Prostate gland (tissue), 2 donors: ENCODE measurements at places on chromosomes 16 and 17. TPM values are rescaled to one million over a fixed set of nuclear protein-coding genes. Genes with fewer than 3 reads are reported as not detected.

GRCh38 chr17:40151414-40151963 lies 11.2 kb downstream of the CASC3 start:
- no peak for DNase-seq

GRCh38 chr17:4597975-4598374 lies 13.6 kb downstream of the SMTNL2 start:
- DNase-seq, result no peak

EPN3 gene
- 108 TPM for total RNA-seq

ZP2 gene
- not detected for total RNA-seq

DNA sequence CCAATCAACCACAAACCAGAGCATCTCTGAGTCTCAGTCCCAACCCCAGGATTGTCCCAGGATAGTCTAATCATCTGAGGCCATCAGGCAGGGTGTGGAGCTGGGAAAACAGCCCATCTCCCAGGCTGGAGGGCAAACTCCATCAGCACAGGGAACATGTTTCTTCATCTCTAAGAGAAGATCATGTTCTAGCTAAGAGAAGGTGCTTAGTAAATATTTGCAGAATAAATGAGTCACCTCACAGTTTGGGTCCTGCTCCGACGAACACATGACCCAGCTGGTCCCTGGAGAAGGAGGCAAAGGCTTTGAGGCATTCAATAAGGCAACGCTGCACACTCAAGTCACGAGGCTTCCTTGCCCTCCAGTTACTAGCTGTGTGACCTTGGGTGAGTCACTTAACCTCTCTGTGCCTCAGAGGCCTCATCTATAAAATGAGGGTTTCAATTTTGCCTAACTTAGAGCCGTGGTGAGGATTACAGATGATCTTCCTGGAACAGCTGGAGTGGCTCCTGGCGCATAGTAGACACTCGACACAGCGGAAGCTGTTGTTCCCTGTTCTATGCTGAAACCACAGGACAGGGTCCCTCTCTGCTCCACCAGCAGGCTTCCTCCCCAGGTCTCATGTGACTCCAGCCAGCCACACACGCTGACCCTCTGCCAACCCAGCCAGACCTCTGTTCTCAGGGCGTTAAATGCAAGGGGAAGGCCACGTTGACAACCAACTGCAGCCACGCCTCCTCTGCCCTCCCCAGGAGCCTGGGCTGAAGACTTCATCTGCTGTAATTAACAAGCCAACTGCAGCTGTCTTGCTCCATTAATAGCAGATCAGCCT lies 10.3 kb upstream of the RPL38 start:
- peak; percentile 57 for DNase-seq

DNA sequence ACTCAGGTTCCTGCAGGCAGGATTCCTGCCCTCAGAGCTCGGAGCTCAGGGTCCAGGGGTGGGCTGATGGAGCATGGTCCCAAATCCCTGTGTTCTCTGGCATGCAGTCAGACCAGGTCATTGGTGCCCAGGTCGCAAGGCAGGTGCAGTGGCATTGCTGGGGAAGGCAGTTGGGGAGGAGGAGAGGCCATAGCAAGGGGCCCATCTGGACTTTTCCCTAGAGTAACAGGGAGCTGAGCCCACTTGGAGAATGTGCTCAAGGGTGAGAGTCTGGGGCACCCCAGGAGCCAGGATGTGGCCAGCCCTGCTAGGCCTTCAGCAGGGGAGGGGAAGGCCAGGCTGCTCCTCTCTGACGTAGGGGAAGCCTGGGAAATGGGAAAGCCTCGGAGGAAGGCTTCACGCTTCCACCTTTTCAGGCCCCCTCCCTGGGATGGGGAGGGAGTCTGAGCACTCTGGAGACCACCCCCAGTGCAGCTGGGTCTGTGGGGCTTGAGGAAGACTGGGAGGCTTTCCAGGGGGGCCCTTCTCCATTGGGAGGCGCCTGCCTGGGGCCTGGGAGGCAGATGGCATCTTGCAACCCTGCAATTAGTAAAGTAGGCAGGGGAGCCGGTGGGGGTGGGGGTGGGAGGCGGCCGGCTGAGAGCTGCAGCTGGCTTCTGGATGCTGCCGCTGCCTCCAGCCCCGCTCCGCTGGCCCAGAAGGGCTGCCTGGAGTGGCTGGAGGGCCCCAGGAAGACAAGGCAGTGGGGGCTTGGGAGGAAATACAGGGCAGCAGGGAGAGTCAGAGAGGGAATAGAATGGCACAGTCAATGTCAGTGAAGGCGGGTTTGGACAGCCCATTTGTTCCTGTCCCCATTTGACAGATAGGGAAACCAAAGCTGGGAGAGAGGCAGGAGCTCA lies 21.1 kb upstream of the DOK4 start:
- no peak for DNase-seq

GRCh38 chr16:74053826-74054225 lies 242.8 kb upstream of the PSMD7 start:
- DNase-seq, result no peak

- no peak for DNase-seq
Measured at GRCh38 chr16:74466872-74467271, 45.6 kb upstream of the CLEC18B start.

GRCh38 chr17:57211543-57211942 lies 44.8 kb upstream of the MSI2 start:
- DNase-seq, result no peak

DNA sequence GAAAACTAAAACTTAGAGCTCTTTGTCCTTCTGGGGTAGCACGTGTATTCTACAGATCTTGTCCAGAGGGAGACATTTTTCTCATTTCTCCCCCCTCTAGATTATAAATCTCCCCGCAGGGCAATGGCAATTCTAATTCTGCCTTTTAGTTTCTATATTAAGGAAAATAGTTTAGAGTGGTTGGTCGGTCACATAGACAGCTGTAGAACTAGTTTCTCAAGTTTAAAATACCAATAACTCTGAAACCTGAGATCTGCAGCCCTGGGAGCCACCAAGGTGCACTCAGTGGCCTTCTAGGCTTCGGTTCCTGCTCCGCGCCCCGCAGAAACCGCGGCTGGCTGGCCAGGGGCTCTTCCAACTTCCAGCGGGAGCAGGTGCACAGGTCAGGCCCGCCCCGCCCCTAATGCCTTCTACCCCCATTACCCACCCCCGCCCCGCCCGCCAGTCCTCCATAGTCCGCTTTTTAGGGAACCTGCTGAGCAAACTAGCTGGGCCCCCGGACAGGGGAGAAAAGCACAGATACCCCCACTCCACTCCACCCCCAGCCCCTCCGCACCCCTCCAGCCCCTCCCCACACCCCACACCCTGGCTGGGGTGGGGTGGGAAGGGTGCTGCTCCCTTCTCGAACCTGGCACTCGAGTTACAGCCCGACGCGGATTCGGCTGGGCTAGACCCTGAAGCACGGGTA lies 431 bp downstream of the SLFN11 start:
- DNase-seq, result peak; percentile 14

GRCh38 chr17:32552280-32552679 lies 65.5 kb downstream of the CDK5R1 start:
- DNase-seq, result no peak

PHLPP2 gene
- 5.0 TPM for total RNA-seq

MYO15B gene
- 214 TPM for total RNA-seq

C17orf67 gene
- 2.5 TPM for total RNA-seq

- DNase-seq, result no peak
Measured at GRCh38 chr17:77225265-77225664, 84.5 kb downstream of the SEC14L1 start.

PIPOX gene
- 3.1 TPM for total RNA-seq

- DNase-seq, result no peak
Measured at GRCh38 chr16:83002351-83003334, 375.9 kb downstream of the CDH13 start.

MYLK3 gene
- 1.5 TPM for total RNA-seq

GRCh38 chr17:74971842-74972106 lies 785 bp downstream of the HID1 start:
- no peak for DNase-seq

- DNase-seq, result no peak
Measured at GRCh38 chr17:41589301-41589700, 2.6 kb upstream of the KRT14 start.

- DNase-seq, result no peak
Measured at GRCh38 chr17:45408611-45409421, 23.9 kb downstream of the ARHGAP27 start.

HBA2 gene
- total RNA-seq, result 7.4 TPM

GRCh38 chr16:30351001-30351441 lies 4.1 kb downstream of the CD2BP2 start:
- DNase-seq, result no peak

CSH1 gene
- not detected for total RNA-seq

DNA sequence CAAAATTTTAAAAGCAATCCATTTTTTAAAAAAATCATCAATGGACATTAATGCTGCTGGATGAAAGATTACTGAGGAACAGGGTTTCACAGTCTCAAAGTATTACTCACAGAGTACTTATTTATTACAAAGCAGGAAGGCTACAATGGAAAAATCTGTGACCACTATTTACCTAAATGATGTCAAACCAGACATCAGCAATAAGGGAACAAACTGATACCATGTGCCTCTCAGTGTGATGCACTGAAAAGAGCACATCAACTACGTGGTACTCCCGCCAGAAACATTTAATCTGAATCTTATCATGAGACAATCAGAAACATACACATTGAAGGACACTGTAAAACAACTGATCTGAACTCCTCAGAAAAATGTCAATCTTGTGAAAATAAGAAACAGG lies 124.2 kb downstream of the PARN start:
- DNase-seq, result peak; percentile 28

KRTAP4-4 gene
- total RNA-seq, result not detected

CLTC gene
- total RNA-seq, result 206 TPM

COG1 gene
- total RNA-seq, result 52.5 TPM

ZFP3 gene
- 8.5 TPM for total RNA-seq

DNA sequence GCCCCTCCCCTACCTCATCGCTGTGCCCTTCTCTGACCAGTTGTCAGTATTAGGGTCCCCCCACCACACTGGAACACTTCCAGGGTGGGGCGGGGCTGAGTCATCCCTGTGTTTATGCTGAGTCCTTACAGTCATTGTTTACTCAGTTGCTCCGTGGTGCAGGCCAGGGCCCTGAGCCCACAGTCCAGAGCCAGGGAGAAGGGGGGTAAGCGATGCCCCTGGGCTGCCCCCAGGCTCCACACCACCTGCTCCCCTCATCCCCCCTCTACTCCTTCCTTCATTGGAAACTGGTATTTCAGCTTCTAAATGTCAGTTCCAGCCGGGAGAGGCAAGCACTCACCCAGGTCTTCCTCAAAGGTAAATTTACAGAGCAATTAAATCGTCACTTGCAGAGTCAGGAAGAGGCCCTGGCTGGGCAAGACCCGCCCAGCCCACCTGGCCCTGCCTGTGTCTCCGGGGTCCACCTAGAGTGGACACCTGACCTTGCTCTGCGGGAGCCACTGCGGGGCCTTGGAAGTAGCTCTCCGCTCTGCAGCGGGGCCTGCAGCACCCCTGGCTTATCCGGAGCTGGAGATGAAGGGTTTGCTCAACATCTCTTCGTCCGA lies 4.8 kb downstream of the ATP2A3 start:
- peak; percentile 41 for DNase-seq

MT1G gene
- total RNA-seq, result 745 TPM

DNA sequence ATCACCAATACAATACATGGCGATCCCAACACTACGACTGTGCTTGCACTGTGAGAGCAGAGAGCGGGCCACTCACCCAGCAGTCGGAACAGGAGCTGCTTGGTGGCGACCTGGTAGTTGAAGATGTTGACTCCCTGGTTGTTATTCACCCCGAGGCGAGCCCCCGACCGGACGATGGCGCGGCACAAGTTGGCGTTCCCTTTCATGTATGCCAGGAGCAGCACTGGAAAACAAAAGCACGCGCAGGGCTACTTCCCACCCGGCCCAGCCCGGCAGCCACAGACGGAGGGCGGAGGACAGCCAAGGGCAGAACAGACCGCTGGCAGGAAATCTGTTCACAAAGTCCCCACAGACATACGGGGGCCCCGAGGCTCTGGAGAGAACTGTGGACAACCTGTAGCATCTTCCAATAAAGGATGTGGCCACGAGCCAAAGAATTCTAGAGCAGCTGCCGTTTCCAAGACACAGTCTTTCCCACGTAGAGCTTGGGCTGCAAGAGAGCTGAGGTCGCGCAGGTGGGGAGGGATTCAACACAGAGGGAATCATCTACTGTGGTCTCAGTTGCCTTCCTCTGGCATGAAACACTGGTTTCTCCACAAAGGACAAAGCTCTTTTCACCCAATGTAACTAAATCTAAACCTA lies 27.8 kb downstream of the CYB5D2 start:
- no peak for DNase-seq

CD300H gene
- not detected for total RNA-seq

DNA sequence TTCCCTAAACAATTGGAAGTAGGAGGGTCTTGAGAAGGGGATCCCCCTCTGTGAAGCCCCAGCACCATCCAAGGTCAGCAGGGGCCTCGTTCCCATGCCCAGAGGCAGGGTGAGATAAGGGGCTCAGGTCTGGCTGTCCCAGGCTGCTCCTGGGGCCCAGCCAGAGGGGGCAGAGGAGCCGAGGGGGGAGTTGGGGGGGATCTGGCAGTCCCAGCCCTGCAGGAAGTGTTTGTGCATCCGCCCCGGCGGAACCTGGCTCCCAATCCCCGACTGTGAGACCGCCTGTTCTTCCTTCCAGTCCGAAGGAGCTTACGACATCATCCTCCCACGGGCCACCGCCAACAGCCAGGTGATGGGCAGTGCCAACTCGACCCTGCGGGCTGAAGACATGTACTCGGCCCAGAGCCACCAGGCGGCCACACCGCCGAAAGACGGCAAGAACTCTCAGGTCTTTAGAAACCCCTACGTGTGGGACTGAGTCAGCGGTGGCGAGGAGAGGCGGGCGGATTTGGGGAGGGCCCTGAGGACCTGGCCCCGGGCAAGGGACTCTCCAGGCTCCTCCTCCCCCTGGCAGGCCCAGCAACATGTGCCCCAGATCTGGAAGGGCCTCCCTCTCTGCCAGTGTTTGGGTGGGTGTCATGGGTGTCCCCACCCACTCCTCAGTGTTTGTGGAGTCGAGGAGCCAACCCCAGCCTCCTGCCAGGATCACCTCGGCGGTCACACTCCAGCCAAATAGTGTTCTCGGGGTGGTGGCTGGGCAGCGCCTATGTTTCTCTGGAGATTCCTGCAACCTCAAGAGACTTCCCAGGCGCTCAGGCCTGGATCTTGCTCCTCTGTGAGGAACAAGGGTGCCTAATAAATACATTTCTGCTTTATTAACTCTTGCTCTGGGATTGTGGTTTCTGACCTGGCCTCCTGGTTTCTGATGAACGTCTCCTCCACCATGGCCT lies 14.9 kb downstream of the GPRC5C start:
- DNase-seq, result peak; percentile 89

GRCh38 chr16:2151188-2152091 lies 3.0 kb downstream of the RAB26 start:
- DNase-seq, result no peak

ORAI3 gene
- total RNA-seq, result 114 TPM

- DNase-seq, result no peak
Measured at GRCh38 chr17:77433385-77434135, 292.8 kb downstream of the SEC14L1 start.

PYY gene
- not detected for total RNA-seq

GRCh38 chr16:27980919-27981700 lies 82.4 kb downstream of the GSG1L start:
- no peak for DNase-seq

DNA sequence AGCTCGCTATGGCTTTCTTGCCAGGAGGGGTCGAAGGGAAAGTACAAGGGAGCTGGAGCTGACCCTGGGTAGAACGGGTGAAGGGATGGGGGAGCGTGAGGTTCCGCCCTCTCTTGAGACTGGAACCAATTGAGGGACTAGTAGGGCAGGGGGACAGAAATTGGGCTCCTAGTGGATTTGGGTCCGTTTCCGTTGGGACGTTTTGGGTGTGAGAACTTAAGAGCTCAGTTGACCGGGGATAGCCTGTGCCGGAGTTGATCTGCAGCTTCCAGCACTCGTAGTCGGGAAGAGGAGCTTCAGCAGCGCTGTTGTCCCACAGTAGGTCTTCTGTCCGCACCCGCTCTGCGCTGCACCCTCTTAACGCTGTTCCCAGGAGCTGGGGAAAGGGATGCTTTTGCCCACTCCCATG lies 481 bp downstream of the CNTROB start:
- no peak for DNase-seq

RAB26 gene
- 1.8 TPM for total RNA-seq
